ENCODE measurements at places on chromosomes 11 and 22. TPM values are rescaled to one million over a fixed set of nuclear protein-coding genes. Genes with fewer than 3 reads are reported as not detected.

DRD2 gene
- 0.44 TPM for total RNA-seq

MPZL3 gene
- 2.1 TPM for total RNA-seq

DDIAS gene
- 18.6 TPM for total RNA-seq

SLC22A12 gene
- total RNA-seq: not detected

PKDREJ gene
- total RNA-seq: 0.09 TPM

OR8D1 gene
- total RNA-seq: not detected

ANGPTL5 gene
- total RNA-seq: not detected

DNA sequence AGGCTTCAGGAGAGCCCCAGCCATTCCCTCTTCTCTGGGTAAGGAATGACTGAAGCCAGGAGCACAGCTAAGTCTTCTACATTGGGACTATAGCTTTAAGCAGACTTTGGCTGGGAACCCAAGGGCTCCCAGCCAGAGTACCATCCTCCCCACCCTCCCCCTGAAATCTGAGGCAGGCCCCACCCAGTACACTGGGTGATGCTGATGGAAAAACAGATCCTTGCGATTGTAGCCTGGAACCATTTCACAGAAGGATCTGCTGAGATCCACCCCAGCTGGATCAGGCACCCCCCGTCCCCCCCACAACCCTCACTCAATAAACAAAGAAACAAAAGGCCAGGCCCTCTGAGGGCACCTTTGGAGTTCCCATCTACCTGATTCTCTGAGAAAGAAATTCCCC, 39.8 kb downstream of the IL18BP start:
- H3K36me3 ChIP-seq: peaks cover 33% of the 10 kb centered on the region
- H3K27ac ChIP-seq: no peak overlapping the region
- peaks cover 9% of the 10 kb centered on the region for H3K4me1 ChIP-seq
- DNase-seq: no peak
- no peaks in the 10 kb centered on the region for H3K27me3 ChIP-seq

DNA sequence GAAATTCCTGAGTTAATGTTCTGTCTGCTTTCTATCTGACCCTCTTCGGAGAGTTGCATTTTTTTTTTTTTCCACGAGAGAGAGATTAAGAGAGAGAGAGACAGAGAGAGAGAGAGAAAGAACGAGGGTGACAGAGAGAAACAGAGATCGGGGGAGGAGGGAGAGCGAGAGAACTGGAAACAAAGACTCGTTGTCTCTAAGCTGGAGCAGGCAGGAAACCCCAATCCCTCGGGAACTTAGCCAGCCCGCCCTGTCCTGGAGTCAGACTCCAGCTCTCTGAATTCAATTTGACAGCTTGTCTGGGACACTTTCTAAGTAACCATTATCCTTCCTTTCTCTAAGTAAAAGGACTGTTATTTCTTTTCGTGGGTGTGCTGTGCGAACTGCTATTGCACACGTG, 76.9 kb downstream of the KCNJ1 start:
- H3K4me1 ChIP-seq: peaks cover 4% of the 10 kb centered on the region
- no peaks in the 10 kb centered on the region for H3K27me3 ChIP-seq
- no peak overlapping the region for H3K4me3 ChIP-seq
- DNase-seq: no peak

GRCh38 chr11:25838918-25839625, 492.9 kb upstream of the ANO3 start:
- no peak for DNase-seq
- H3K4me3 ChIP-seq: no peak overlapping the region
- H3K27ac ChIP-seq: no peak overlapping the region
- H3K4me1 ChIP-seq: no peaks in the 10 kb centered on the region
- H3K27me3 ChIP-seq: no peaks in the 10 kb centered on the region

DNA sequence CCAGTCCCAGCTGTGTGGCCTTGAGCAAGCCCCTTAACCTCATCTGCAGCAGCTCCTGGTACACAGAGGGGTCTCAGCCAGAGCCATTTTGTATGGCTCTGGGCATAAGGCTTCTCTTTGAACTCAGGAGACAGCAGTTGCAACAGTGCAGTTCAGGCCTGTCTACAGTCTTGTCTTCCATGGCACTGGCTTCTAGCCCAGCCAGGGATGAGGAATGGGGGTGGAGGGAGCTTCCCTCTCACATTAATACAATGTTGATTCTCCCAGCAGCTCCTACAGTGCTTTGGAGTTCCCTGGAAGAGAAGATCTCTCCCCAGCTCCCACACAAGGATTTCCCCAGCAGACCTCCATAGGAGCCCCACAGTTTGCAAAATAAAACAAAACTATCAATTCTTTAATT, 350.2 kb downstream of the BUD13 start:
- no peak for DNase-seq
- H3K4me3 ChIP-seq: no peak overlapping the region
- H3K4me1 ChIP-seq: peaks cover 13% of the 10 kb centered on the region

DNA sequence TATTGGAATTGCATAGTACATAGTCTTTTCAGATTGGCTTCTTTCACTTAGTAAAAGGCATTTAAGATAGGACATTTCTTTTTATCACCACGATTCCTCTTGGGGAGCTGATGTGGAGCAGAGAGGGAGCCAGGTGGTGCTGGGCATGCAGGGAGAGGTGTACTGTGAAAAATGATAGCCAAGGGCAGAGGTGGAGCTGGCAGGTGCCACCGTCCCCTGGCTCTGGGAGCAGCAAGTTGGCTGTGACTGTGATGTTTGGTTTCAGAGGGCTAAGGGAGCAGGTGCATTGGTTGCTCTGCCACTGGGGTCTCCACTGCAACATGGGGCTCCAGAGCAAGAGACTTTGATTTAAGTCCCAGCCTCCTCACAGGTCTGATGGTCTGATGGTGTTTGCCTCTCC, 16.5 kb downstream of the SGSM1 start:
- H3K27me3 ChIP-seq: no peaks in the 10 kb centered on the region
- no peak overlapping the region for H3K4me3 ChIP-seq
- H3K4me1 ChIP-seq: no peaks in the 10 kb centered on the region
- H3K36me3 ChIP-seq: no peaks in the 10 kb centered on the region

DNA sequence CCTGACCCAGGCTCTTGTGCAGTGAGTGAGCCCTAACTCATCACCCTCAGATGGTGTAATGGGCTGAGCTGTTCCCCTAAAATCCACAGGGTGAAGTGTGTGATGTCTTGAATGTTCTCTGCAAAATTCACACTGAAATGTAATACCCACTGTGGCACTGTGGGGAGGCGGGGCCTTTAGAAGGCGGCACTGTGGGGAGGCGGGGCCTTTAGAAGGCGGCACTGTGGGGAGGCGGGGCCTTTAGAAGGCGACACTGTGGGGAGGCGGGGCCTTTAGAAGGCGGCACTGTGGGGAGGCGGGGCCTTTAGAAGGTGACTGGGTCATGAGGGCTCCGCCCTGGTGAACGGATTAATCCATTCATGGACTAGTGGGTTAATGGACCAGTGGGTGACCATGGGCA, 33.0 kb downstream of the CHID1 start:
- H3K4me1 ChIP-seq: 0 out of 2 replicates have a peak, but pooled peaks cover 2% of the 10 kb centered on the region
- H3K4me3 ChIP-seq: no peak overlapping the region
- DNase-seq: peak; percentile 85
- no peak overlapping the region for H3K27ac ChIP-seq
- H3K27me3 ChIP-seq: no peaks in the 10 kb centered on the region

DNA sequence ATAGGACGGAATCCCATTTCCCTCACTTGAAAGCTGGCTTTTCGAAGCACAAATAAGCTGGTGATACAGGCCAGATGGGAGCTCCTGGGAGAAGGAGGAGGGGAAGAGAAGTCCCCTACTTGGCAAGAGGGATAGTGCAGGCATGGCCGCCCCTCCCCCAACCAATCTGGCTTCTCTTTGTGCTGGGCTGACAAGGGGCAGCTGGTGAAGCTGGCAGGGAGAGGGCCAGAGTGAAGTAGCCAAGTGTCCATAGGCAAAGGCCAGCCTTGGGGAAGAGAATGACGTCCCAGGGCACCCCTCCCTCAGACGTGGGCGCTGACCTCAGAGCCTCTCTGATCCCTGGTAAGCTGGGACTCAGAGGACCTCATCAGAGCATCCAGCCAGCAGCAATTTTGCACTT, 78.7 kb upstream of the GRAMD1B start:
- no peaks in the 10 kb centered on the region for H3K36me3 ChIP-seq
- DNase-seq: peak; percentile 56
- H3K27me3 ChIP-seq: no peaks in the 10 kb centered on the region
- H3K4me1 ChIP-seq: no peaks in the 10 kb centered on the region
- H3K4me3 ChIP-seq: no peak overlapping the region
- H3K27ac ChIP-seq: no peak overlapping the region

GRCh38 chr22:25623310-25623734, 58.8 kb downstream of the GRK3 start:
- no peak for DNase-seq
- H3K4me3 ChIP-seq: no peak overlapping the region
- peaks cover 11% of the 10 kb centered on the region for H3K4me1 ChIP-seq
- H3K27me3 ChIP-seq: no peaks in the 10 kb centered on the region
- H3K27ac ChIP-seq: no peak overlapping the region

DNA sequence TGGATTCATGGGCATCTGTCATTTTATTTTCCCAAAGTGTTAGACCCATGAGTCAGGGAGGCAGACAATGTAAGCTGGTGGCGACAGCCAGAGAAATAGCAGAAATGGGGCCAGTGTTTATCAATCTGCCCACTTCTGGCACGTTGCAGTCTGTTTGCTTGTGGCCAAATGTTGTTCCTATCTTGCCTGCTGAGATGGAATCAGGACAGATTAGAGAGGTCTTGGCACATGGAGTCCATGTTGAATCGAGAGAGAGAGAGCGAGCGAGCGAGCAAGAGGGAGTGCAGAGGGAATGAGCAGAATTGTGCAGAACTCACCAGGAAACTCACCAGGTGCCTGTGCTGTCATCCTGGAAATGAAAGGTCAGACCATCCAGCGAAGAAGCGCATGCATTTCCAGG, 21.9 kb upstream of the PARVG start:
- peaks cover 3% of the 10 kb centered on the region for H3K4me1 ChIP-seq
- DNase-seq: no peak
- H3K27ac ChIP-seq: no peak overlapping the region
- no peaks in the 10 kb centered on the region for H3K27me3 ChIP-seq
- no peak overlapping the region for H3K4me3 ChIP-seq
- no peaks in the 10 kb centered on the region for H3K36me3 ChIP-seq

DNA sequence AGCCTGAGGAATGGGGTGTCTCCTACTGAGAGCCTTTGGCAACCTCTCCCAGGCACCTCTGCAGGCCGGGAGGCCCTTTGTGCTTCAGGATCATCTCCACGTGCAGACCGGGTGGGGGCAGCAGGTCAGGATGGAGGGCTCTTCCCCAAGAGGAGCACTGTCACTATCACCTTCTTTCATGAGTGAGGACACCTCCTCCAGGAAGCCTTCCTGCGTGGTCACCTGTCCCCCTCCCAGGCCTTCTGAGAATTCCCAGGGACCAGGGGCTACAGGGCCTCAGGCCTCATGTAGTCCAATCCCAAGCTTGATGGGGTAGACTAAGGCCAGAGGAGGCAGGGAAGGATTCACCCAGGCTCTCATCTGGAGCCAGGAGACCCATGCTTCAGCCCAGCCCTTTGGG, 57.6 kb downstream of the PDE2A start:
- no peaks in the 10 kb centered on the region for H3K4me1 ChIP-seq
- no peak overlapping the region for H3K4me3 ChIP-seq
- no peaks in the 10 kb centered on the region for H3K27me3 ChIP-seq
- H3K27ac ChIP-seq: no peak overlapping the region
- H3K36me3 ChIP-seq: no peaks in the 10 kb centered on the region
- DNase-seq: no peak

- H3K36me3 ChIP-seq: peaks cover 2% of the 10 kb centered on the region
- no peak for DNase-seq
- H3K4me1 ChIP-seq: peaks cover 13% of the 10 kb centered on the region
- no peak overlapping the region for H3K27ac ChIP-seq
- H3K4me3 ChIP-seq: no peak overlapping the region
- H3K27me3 ChIP-seq: no peaks in the 10 kb centered on the region
These were observed 24.7 kb downstream of the TNRC6B start for GRCh38 chr22:40202225-40202944.

DNA sequence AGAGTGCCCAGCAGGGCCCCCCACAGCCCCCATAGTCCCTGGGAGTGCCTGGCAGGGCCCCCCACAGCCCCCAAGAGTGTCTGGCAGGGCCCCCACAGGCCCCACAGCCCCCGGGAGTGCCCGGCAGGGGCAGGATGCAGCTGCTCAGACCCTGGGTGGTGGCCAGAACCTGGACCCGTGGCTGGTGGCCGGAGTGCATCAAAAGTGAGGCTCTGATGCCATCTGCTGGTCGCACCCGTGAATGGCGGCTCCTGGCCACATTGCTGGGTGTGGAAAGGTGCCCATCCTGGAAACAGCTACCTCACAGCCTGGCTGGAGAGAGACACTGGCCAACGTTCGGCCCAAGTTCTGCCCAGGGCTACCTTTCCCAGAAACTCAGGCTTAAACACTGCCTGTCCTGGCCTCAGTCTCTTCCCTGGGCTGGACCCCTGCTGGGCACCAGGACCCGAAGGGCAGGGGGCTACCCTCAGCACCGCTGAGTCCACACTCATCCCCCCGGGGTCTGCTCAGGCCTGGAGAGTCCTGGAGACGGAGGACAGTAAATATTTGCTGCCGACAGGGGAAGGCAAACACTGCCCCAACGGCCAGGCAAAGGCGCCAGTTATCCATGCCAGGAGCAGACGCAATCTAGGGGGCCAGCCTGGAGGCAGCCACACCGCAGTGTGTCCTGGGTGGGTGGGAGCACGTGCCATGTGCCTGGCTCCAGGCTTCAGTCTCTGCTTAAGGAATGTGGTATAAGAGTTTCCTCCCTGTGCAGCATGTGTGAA, 4.4 kb downstream of the INS start:
- H3K36me3 ChIP-seq: no peaks in the 10 kb centered on the region
- peak; percentile 81 for DNase-seq
- H3K4me3 ChIP-seq: no peak overlapping the region
- H3K27me3 ChIP-seq: no peaks in the 10 kb centered on the region

GRCh38 chr22:29328055-29328454, 12.6 kb upstream of the RASL10A start:
- H3K4me3 ChIP-seq: no peak overlapping the region
- DNase-seq: no peak
- no peak overlapping the region for H3K27ac ChIP-seq
- H3K4me1 ChIP-seq: no peaks in the 10 kb centered on the region
- H3K27me3 ChIP-seq: no peaks in the 10 kb centered on the region

- H3K4me1 ChIP-seq: peaks cover 3% of the 10 kb centered on the region
- H3K27me3 ChIP-seq: no peaks in the 10 kb centered on the region
- H3K4me3 ChIP-seq: no peak overlapping the region
- H3K36me3 ChIP-seq: no peaks in the 10 kb centered on the region
- H3K27ac ChIP-seq: no peak overlapping the region
- no peak for DNase-seq
These were observed 95.5 kb downstream of the SPON1 start for GRCh38 chr11:14058061-14058460.

Data from H9 (cell line).